ENCODE measurements at places on chromosomes 1 and 21. TPM values are rescaled to one million over a fixed set of nuclear protein-coding genes. Genes with fewer than 3 reads are reported as not detected.

Gene GPR61
- not detected for total RNA-seq

Gene WNT3A
- total RNA-seq: not detected

Gene LRRC3
- total RNA-seq: 3.3 TPM

GRCh38 chr21:39961251-39961650 lies 94.0 kb downstream of the PCP4 start:
- no peak overlapping the region for H3K27ac ChIP-seq
- no peaks in the 10 kb centered on the region for H3K4me1 ChIP-seq
- no peak overlapping the region for H3K4me3 ChIP-seq
- H3K36me3 ChIP-seq: no peaks in the 10 kb centered on the region
- DNase-seq: no peak

GRCh38 chr1:204367956-204368355 lies 8.2 kb upstream of the PLEKHA6 start:
- no peaks in the 10 kb centered on the region for H3K27me3 ChIP-seq
- H3K4me1 ChIP-seq: peaks cover 5% of the 10 kb centered on the region
- no peak overlapping the region for H3K27ac ChIP-seq
- H3K36me3 ChIP-seq: no peaks in the 10 kb centered on the region

GRCh38 chr1:18256282-18257235 lies 149.0 kb downstream of the IGSF21 start:
- no peaks in the 10 kb centered on the region for H3K36me3 ChIP-seq
- H3K4me3 ChIP-seq: no peak overlapping the region
- H3K27ac ChIP-seq: no peak overlapping the region
- no peak for DNase-seq
- H3K27me3 ChIP-seq: peaks cover 4% of the 10 kb centered on the region

DNA sequence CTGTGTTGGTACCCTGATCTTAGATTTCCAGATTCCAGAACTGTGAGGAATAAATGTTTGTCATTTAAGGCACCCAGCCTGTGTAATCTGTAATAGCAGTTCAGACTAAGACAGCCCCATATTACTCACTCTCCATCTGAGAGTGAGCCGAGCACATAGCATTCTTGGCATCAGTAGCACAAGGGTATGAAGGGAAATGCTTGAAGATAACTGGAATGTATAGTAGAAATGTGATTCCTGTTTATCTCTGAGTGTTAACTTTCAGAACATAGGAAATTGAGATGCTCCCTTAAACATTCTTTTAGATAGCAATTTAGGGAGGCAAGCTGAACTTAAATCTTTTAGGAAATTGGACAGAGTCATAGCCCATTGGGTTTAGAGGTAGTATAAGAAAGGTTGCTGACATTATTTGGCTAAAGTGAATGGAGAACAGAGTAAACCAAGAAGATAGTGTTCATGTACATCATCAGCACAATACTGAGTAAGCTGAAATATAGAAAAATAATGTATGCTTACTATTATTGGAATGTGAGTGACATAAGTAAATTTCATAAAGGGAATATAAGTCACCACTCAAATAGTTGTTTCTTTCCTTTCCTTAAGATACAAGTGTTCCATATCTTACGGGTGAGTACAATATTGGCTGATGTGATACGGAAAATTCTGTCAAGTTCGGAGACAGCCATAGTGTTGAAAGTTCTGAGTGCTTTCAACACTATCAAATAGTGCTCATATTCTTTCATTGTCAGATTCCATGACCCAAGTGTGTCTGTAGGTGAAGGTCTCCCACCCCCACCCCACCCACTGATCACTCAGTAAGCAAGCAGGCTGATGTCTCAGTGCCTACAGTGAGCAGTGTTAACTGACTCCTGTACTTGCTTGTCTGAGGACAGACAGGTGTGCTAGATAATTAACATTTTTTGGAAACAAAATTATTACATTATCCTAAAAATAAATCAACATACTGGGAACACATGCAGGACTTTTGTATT lies 73.7 kb downstream of the LRRC8D start:
- H3K27me3 ChIP-seq: no peaks in the 10 kb centered on the region
- DNase-seq: no peak
- H3K4me1 ChIP-seq: no peaks in the 10 kb centered on the region
- no peaks in the 10 kb centered on the region for H3K36me3 ChIP-seq

DNA sequence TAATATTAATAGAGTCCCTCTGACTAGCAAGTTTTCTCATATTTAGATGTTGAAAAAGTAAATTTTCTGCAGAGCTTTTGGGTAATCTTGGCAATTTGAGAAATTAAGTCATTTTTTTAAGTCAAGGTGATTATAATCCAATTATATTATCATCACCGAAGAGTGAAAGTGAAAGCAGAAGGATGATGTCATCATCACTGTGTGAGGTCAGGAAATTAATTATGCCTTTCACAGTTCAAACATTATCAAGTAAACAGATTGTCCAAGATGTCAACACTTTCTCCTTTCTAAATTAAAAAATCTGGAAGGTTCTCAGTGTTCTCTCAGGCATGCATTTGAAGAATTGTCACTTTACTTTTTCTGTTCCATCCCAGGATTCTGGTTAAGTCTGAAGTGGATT lies 296.0 kb downstream of the TBX15 start:
- no peaks in the 10 kb centered on the region for H3K4me1 ChIP-seq
- no peaks in the 10 kb centered on the region for H3K36me3 ChIP-seq
- H3K4me3 ChIP-seq: no peak overlapping the region
- H3K27ac ChIP-seq: no peak overlapping the region
- H3K27me3 ChIP-seq: no peaks in the 10 kb centered on the region

GRCh38 chr1:25544819-25545218 lies 1.4 kb downstream of the LDLRAP1 start:
- H3K4me1 ChIP-seq: peaks cover 10% of the 10 kb centered on the region
- H3K4me3 ChIP-seq: peak overlapping the region; percentile 69
- no peak for DNase-seq
- H3K36me3 ChIP-seq: no peaks in the 10 kb centered on the region
- no peak overlapping the region for H3K27ac ChIP-seq
- no peaks in the 10 kb centered on the region for H3K27me3 ChIP-seq

- no peaks in the 10 kb centered on the region for H3K4me1 ChIP-seq
- no peak for DNase-seq
- no peaks in the 10 kb centered on the region for H3K27me3 ChIP-seq
- no peak overlapping the region for H3K27ac ChIP-seq
Measured at GRCh38 chr1:118204648-118205047, 19.6 kb upstream of the SPAG17 start.

DNA sequence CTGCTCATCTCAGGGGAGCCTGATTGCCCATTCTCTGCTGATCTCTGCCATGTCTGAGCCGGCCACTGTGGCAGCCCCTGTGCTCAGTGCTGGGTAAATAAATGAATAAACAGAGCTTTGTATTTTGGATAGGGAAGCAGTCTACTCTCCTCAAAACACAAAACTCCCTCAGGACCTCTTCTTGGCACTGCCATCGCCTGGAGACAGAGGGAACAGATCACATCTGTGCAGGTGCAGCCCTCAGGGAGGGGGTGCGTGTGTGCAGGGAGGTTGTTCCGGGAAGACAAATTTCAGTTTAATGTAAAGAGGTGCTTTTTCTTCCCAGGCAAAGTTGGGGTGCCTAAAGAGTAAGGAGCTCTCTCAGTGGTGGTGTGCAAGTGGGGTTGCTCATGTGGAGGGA lies 7.7 kb upstream of the FAM167B start:
- no peak for DNase-seq
- peaks cover 12% of the 10 kb centered on the region for H3K4me1 ChIP-seq
- no peaks in the 10 kb centered on the region for H3K27me3 ChIP-seq
- H3K27ac ChIP-seq: no peak overlapping the region

GRCh38 chr1:15965228-15965767 lies 10.6 kb downstream of the ZBTB17 start:
- no peaks in the 10 kb centered on the region for H3K36me3 ChIP-seq
- H3K4me3 ChIP-seq: no peak overlapping the region
- no peaks in the 10 kb centered on the region for H3K27me3 ChIP-seq
- H3K27ac ChIP-seq: no peak overlapping the region
